HEK293T (cell line): ENCODE measurements at places on chromosomes 6 and 20.

- no peak for DNase-seq
These were observed 282.2 kb upstream of the PRND start for GRCh38 chr20:4439461-4439860.

DNA sequence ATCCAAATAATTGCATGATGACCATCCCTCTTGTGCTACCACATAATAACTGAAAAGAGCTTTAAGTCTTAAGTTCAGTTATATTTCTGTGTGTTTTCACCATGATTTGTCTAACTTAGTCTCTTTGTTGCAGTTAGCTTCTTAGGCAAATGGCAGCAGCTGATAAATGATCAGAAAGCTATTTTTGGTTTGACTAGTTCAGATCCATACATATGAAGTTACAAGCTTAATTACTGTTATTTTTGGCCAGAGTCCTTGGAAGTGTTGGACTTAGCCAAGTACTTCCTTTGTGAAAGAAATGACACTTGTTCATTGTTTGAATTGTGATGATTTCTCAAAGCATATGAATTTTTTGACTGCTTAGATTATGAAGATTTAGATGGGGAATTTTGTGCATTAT lies 54.2 kb downstream of the HIVEP1 start:
- DNase-seq, result no peak

GRCh38 chr6:155706341-155706740 lies 250.7 kb upstream of the NOX3 start:
- DNase-seq, result no peak

DNA sequence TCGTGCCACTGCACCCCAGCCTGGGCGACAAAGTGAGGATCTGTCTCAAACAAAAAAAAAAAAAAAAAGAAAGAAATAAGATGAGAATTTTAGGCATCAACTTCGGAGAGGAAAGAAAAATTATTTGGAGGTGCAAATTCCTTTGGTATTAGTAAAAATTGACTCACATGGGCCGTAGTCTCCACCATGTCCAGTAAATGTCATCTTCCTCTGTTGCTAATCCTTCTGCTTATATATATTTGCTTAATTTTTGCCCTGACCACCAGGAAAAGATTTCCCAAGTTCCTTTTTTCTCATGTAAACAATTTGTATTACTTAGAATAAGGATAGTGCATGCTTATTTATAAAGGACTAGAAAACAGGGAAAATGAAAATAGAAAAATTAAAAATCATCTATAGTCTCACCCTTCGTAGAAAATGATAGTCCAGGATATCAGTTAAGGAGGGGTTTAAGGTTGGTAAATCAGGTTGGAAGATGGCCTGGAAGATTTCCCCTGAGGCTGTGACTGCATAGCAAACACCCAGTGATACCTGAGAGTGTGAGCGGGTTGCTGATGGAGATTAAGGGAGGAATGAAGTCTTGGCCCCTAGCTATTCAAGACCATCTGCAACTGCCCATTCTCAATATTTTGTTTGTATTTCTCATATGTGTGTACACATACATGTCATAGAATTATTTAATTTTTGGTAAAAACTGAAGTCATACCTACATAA lies 240.8 kb downstream of the ZNF217 start:
- no peak for DNase-seq

DNA sequence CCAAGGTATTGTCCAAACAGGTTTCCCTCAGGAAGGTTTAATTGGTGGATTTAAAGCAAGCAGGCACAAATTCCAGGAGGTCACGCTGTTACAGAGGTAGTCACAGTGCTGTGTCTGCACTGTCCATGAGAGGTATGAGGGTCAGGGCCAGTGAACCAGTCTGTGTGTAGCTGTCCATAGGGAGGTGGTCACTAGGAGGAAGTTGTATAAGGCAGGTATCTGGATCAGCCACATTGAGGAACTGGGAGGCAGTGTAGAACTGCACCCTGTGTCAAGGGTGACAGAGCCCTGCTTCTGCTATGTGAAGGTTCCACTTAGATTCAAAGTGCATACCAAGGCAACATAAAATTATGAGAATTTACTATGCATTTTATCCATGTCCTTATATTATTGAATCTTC lies 73.3 kb downstream of the MAP3K4 start:
- DNase-seq, result no peak

GRCh38 chr20:53379014-53379832 lies 214.4 kb downstream of the ZNF217 start:
- DNase-seq, result no peak

GRCh38 chr6:168311410-168312124 lies 8.0 kb downstream of the DACT2 start:
- no peak for DNase-seq

DNA sequence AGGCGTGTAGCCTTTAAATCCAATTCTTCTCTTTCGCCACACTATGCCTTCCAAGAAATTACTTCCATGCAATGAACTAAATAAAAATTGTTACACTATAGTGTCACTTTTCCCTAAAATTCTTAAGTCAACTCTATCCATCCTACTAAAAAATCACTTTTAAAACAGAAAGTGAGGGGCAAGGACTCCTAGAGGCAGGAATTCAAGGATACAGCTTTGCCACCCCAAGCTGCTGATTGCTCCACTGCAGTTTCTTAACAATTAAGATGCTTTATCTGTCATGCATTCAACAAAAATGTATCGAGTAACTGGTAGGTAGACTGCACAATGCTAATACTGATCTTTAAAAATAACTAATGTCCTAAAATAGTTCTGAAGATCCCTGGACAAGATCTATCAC lies 4.3 kb downstream of the MCM9 start:
- no peak for DNase-seq

DNA sequence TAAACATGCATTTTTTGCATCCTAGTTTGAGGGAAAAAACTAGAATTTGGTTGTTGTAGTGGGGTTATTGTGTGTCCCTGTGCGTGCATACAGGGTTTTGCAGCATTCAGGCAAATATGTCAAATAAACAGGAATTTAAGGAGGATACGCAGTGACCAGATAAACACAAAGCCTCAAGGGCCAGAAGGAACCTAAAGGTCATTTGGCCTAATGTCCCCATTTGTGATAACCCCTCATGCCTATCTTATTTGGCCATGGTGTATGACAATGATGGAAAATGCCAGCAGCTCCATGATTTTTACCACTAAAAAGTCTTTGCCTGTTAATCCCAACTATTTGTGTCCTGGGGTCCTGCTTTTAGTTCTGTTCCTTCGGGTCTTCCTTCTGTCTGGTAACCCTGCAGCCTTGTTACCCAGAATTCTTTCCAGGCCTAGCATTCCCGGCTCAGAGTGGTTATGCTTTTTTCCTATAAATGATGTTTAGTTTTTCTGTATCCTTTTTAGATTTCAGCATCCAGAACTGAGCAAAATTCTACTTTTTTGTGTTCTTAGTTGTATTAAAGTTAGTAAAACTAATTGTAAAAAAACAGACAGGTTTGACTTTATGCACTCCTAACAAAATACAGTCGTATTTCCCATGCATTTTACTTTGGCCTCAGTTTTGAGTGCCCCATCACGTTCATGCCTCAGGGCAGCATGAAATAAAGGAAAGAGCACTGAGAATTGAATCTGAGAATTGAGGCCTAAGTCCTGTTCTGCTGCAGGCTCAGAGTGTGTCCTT lies 4.4 kb downstream of the STX16 start:
- DNase-seq, result no peak

DNA sequence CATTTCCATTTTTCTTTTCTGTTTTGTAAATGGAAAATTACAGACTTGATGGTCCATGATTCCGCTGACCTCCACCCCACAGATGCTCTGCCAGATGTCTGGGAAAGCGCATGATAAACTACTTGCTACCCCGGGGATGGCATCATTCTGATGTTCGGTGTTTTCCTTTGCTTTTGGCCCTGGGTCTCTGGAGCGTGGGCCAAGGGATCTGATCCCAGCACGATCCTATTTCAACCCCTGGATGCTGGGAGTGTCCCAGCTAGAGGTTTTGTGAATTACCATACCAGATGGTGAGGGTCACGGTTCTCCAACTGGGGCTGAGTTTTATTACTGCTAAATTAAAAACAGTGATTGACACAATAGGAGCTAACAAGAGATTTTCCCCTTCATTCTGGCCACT lies 25.2 kb upstream of the MYLIP start:
- no peak for DNase-seq

DNA sequence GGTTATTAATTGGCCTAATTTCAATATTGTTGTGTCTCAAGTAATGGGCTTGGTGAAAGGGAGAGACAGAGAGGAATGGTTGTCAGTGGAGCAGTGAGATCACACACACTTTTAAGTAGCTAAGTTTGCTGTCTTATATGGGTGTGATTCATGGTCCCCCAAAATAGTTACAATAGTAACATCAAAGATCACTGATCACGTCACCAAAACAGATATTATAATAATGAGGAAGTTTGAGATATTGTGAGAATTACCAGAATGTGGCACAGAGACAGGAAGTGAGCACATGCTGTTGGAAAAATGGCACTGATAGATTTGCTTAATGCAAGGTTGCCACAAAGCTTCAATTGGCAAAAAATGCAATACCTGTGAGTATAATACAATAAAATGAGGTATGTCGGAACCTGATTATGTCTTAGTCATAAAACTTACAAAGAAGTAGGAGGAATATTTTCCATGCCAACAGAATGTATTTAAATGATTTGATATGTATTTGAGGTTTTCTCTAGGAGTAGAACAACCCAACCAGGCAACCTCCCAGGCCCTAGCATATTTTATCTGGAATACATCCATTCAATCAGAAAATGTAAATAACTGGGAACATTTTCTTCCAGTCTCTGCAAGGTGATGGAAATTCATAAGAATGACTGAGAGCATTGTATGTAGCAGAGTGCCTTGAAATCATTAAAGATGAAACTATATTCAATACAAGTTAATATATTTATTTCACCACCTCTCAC lies 167.8 kb downstream of the CARMIL1 start:
- DNase-seq, result no peak

DNA sequence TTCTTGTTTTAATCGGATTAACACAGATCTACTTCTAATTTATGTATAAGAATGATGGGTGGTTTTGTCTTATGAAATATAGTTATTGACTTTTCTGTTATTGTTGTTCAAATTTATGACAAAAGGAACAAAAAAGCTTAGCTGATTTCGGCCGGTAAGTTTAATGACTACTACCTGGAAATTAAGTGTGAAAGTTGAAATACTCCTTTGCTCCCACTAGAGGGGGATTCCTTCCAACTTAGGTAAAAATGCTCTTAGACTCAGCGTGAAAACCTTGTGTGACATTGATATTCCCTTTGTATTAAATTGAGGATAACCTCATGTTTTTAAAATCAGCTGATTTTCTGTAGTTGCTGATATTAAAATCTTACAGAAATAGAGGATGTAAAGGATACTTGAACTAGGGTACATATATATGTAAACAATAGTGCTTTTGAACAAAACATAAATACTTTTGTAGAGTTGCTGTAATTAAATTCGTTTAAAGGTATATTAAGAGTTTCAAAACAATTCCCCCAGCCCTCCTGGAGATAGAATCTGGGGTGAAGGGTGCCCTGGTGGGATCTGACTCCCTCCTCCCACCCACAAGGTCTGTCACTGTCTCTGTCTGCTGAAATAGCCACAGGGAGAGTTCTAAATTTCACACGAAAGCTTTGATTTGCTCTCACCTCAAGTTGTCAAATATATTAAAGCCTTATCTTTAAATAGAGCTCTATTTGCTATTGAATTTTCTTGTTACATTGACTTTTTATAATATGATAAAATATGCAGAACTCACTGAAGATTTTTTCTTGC lies 257.5 kb downstream of the ARID1B start:
- peak; percentile 60 for DNase-seq

GRCh38 chr6:35341557-35341956 lies 801 bp upstream of the PPARD start:
- DNase-seq, result no peak

DNA sequence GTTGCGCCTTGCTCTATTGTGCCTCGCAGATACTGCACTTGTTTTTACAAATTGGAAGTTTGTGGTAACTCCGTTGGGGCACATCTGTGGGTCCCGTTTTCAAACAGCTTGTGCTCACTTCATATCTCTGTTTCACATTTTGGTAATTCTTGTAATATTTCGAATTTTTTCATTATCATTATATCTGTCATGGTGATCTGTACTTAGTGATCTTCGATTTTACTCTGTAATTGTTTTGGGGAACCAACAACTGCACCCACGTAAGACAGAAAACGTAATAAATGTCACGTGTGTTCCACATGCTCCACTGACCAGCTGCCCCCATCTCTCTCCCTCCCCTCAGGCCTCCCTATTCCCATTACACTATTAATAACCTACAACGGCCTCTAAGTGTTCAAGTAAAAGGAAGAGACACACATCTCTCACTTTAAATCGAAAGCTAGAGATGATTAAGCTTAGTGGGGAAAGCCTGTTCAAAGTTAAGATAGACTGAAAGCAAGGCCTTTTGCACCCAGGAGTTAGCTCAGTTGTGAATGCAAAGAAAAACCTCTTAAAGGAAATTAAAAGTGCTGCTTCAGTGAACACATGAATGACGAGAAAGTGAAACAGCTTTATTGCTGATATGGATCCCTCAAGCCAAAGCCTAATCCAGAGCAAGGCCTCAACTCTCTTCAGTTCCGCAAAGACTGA lies 26.9 kb downstream of the TTLL2 start:
- DNase-seq, result no peak

- peak; percentile 54 for DNase-seq
These were observed 19.6 kb upstream of the FERMT1 start for GRCh38 chr20:6142348-6142993.

GRCh38 chr20:39698752-39699151 lies 736.6 kb downstream of the DHX35 start:
- no peak for DNase-seq

DNA sequence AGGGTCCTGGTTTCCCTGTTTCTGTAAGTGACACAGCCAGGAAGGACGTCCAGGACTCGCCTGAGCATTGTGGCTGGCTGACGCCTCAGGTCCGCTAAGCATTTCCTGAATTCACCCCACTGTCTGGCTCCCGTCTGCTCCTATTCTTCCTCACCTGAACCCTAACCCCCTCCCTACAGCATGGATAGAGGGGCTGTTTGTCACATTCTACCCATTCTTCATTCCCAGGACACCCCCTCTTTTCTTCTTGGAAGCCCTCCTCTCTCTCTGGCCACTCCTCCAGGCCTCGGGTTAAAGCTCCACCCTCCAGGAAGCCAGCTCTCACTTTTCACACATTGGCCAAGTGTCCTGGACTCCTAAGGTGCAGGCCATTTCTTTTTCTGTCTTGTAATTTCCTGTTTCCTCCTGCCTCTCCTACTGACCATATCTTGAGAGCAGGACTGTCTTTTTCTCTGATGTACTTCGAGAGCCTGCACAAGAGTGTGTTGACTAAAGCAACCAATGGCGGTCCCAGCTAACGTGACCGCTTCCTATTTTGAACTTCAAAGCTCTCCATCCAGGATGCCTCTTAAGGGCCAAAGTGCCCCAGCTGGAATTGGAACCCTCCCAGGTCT lies 24.2 kb upstream of the MYMX start:
- DNase-seq, result no peak
